ENCODE measurements at places on chromosomes 16 and 17. TPM values are rescaled to one million over a fixed set of nuclear protein-coding genes. Genes with fewer than 3 reads are reported as not detected.

- DNase-seq = no peak
These were observed 60.6 kb upstream of the DHX40 start for GRCh38 chr17:59504821-59505220.

DNA sequence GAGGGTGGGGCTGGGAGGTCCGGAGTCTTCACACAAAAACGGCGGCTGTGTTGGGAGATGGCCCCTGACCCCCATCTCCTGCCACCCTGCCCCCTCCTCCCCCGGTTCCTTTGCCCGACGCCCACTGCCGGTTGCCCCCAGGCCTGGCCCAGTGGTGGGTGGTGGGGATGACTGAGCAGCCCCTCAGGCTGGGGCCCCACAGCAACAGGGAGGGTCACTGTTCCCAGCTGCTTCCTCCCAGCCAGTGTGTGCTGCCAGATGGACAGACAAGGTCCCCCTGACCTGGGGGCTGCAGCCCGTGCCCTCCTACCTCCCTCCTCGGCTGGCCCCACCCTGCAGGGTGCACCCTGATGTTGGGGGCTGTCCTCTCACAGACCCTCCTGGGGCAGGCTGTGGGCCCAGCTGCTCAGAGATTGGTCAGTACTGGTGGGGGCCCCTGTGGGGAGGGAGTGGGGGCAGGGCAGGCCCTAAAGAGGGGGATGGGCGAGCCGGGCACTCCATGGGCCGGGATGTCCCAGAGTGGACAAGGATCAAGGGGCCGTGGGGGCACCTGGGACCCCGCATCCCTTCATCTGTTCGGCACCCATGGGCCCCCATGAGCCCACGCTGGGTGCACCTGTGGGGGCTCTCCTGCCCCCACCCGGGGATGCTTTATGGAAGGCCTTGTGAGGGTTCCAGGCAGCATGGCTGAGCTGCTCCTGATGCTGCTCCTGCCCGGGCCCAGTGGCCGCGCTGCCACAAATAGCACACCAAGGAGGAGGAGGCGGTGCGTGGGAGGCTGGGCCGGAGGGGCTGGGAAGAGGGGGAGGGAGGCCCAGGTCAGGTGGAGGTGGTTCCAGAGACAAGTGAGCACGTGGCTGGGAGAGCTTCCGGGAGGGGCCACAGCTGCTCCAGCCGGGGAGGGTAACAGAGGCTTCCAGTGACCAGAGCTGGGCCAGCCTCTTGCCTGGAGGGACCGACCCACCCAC, 5.1 kb downstream of the C1QTNF8 start:
- DNase-seq = no peak

Gene KRTAP4-4
- not detected for total RNA-seq

GRCh38 chr17:81234940-81235821, 3.7 kb downstream of the TEPSIN start:
- DNase-seq = no peak

DNA sequence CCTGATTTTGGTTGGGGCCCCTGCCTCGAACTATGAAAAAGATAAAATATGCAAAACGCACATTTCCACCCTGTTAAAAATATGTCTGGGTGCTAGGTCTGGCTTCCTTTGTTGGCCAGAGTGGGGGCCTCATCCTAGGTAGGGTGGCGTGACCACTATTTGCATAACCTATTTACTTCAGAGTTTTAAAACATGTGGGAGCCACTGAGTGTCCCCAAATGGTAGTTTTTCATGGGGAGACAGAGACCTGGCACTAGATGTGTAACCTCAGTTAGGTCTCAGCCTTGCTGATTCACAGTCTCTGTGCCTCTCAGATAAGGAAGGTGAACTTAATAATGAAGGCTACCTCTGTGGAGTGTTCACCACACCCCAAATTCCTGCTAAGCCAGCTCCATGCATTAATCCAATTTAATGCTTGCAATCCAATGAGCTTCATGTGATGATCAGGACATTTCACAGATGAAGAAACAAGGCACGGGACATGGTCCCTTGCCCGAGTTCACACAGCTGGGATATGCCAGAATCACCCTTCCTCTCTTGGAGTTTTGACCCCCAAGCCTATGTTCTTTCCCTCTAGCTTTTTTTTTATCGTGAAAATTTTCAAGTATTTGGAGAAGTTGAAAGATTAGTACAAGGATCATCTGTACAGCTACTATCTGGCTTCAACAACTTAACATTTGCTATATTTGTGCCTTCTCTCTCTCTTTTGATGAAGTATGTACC, 103.4 kb downstream of the IRF8 start:
- DNase-seq = no peak

Gene HOXB3
- 2.0 TPM for total RNA-seq

DNA sequence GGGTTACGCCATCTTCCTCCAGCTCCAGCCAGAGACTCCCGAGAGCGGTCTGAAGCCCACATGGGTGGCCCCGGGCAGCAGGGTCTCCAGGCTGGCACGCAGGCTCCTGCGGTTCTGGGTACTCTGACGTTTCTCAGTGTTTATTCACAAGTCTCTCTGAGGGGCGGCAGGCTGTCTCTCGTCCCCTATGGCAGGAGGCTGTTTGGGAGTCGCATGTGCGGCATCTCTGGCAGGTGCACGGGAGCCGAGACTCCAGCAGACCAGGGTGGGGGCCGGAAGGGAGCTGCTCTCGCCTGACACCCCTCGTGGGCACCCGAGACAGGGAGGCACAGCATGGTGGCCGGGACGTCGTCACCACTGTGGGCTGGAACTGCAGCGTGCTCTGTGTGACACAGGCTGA, 48.1 kb downstream of the ZNF778 start:
- no peak for DNase-seq

GRCh38 chr17:4109449-4109848, 33.4 kb downstream of the ZZEF1 start:
- DNase-seq = no peak

Gene CES5A
- total RNA-seq = not detected

DNA sequence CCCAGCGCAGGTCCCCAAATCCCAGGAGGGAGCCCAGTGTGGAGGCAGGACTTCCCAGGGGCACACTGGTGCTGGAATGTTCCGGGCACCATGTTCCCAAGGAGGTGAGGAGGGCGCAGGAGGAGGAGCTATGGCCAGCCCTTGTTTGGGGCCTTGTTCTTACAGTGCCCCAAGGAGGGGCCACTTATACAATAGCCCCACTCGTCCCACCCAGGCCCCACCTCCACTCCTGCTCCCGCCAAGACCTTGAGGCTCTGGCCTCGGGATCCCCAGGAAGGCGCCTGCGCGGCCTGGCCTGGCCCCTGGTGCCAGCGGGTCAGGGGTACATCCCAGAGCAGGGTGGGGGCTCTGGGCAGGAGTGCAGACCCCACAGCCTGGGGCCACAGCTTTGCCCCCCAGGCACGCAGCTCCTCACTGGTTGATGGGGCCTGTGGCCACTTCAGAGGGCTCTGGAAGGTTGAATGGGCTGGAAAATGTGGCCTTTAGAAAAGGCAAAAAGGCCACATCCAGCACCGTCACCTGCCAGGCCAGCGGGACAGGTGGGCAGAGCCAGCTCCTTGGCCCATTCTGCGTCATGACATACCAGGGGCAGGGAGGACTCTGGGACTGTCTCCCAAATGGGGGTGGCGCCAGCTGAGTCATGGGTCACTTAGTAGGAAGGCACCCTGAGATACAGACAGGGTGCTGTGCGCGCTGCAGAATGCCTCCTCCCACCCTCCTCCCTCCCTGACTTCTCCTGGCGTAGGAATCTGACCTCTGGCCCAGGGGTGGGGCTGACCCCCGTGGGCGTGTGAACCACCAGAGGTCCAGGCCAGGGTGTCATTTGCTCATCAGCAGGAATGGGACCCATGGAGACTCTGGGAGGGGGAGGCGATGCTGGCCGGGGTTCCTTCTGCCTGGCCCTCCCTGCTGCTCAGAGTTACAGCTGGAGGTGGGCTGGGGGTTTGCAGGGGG, 32.3 kb upstream of the PVALEF start:
- no peak for DNase-seq

Gene PIK3R6
- total RNA-seq = not detected

DNA sequence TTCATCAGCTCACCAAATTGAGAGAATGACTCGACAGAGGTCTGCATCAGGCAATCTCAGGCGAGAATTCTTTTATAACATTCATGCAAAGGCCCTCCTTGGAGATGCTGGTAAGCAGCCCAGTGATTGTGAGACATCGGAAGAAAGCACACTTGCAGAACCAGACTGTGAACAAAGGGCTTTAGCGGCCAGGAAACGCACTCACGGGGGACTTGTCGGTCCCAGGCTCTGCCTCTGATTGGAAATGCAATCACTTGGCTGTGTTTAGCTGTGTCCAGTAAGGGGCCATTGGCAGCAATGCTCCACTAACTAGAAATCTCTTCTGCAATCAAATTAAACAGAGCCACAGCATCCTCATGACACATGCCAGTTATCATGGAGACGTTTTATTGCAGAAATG, 226.7 kb upstream of the CDH13 start:
- no peak for DNase-seq

DNA sequence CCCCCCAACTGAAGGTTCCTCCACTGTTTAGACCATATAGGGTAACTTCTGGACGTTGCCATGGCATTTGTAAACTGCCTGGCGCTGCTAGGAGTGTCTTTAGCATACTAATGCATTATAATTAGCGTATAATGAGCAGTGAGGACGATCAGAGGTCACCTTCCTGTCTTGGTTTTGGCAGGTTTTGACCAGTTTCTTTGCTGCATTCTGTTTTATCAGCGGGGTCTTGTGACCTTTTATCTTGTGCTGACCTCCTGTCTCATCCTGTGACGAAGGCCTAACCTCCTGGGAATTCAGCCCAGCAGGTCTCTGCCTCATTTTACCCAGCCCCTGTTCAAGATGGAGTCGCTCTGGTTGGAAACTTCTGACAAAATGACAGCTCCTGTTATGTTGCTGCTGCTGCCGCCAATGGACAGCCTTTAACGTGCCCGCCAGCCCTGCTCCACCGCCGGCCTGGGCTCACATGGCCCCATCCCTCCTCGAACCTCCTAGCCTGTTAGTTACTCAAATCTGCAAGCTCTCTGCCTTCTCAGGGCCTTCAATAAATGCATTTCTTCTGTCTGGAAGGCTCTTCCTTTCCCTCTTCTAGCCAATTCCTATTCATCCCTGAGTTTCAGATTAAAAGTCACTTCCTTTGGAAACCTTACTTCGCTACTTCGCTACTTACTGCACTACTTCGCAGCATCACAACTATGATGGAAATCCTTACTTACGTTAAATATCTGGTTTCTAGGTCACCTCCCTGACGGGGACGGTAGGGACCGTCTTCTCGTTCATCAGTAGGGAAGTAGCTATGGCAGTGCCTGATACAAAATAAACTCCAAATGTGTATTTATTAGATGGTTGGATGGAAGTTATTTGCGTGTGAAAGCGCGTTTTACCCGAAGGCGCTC, 640 bp upstream of the NAGLU start:
- DNase-seq = no peak

- no peak for DNase-seq
These were observed 229.5 kb upstream of the ASIC2 start for GRCh38 chr17:33522623-33523022.

GRCh38 chr17:61380217-61380835, 19.3 kb upstream of the TBX2 start:
- DNase-seq = no peak

Gene TBC1D16
- total RNA-seq = 26.6 TPM

DNA sequence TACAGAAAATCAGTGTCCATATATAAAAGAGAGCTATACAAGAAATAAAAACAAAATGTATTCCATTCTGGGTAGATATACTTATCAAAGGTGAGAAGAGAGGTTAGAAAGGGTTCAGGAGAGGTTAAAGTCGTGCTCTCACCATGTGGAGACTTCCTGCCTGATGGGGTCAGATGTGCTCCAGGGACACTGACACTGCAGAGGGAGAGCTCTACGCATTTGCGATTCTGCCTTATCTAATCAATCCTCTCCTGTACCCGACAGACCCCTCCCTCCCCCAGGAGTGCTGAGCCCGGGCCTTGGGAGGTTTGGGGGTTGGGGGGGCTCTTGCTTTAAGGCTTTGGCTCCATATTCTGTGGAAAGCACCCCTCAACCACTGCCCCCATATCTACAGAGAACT, 16.6 kb upstream of the SLC5A11 start:
- DNase-seq = no peak

Gene TOX3
- total RNA-seq = 0.31 TPM

Gene CCL14
- not detected for total RNA-seq

DNA sequence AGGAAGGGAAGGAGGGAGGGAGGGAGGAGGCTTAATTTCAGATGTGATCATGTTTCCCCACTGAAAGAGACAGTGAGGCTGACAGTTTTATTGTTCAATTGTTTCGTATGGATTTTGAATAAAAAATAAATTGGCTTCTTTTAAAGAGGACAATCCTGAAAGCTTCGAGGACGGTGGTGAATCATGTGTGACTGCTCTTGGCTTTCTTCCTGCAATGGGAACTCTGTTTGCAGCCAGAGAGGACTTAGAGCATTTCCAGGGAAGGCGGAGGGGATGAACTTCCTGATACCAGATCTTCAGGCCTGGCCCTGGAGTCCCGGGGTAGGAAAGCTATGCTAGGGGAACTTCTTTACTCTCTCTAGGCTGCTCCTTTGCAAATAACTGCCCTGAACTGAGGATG, 72.8 kb upstream of the C16orf82 start:
- DNase-seq = no peak

DNA sequence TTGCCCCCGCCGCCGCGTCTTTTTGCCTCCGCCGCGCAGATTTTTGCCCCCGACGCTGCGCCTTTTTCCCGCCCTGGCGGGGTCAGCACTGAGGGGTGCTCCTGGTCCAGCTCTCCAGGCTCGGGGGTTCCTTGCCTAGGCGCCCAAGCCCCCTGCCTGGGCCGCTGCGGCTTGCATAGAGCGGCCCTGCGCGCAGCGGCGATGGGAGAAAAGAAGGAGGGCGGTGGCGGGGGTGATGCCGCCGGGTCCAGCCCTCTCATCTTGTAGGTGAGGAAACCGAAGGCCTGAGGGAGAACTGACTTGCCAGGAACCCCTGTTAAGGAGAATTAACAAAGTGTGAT, 330.8 kb upstream of the WSB1 start:
- DNase-seq = no peak

Gene KRT39
- total RNA-seq = 0.18 TPM

DNA sequence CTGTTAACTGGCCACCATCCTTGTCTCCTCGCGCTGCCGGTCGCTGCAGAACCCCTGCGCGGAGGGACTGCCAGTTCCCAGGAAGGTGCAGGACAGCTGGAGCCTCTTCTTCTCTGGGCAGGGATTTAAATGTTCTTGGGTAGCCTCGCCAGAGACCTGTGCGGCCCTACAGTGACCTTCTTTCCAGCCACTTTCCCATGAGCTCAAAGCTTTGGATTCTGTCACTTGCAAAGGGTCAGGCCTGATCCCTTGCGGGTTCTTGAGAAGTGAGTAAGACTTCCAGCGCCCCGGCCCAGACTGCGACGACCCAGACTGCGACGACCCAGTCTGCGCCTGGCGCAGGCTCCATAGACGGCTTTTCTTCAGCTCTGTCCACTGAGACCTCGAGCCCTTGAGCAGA, 1.4 kb upstream of the SLFN5 start:
- no peak for DNase-seq

Measured in H4 (cell line).